ENCODE measurements at places on chromosomes 3 and 15. TPM values are rescaled to one million over a fixed set of nuclear protein-coding genes. Genes with fewer than 3 reads are reported as not detected.

The MST1R gene
- 8.6 TPM for total RNA-seq

The REC114 gene
- not detected for total RNA-seq

The ZNF80 gene
- not detected for total RNA-seq

The NANOGP8 gene
- total RNA-seq = not detected

The PATL2 gene
- 0.33 TPM for total RNA-seq
